AG04449 (cell line): ENCODE measurements at places on chromosomes 13 and 19.

DNA sequence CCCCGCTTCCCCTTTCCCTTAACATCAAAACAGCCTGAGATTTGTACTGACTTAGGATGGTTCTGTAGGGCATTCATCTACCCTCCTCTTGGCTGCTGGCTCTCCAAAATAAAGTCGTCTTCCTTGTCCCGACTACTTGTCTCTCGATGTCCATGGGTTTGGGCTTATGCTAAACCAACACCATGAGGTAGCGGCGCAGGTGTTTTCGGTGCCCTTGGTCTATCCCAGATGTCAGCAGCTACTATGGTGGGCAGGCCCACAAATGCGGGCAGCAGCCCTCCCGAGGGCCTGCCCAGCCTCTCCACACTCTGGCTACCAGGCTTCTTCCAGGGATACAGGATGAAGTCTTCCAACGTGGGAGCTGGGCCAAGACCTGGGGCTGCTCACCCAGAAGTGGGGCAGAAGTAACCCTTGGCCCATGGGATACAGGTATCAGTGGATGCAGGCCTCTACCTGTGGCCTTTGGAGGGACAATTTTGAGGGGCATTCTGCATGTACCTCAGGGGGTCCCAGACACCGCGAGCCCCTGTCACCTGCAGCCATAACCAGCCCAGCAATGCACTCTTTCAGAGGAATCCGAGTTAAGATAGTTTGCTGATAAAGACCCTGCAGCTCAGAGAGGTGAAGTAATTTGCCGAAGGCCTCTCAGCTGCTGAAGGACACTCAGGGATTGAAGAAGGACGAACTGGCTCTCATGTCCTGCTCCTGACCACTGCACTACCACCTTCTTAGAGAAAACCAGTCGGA lies 47.8 kb upstream of the VSTM2B start:
- DNase-seq: no peak

DNA sequence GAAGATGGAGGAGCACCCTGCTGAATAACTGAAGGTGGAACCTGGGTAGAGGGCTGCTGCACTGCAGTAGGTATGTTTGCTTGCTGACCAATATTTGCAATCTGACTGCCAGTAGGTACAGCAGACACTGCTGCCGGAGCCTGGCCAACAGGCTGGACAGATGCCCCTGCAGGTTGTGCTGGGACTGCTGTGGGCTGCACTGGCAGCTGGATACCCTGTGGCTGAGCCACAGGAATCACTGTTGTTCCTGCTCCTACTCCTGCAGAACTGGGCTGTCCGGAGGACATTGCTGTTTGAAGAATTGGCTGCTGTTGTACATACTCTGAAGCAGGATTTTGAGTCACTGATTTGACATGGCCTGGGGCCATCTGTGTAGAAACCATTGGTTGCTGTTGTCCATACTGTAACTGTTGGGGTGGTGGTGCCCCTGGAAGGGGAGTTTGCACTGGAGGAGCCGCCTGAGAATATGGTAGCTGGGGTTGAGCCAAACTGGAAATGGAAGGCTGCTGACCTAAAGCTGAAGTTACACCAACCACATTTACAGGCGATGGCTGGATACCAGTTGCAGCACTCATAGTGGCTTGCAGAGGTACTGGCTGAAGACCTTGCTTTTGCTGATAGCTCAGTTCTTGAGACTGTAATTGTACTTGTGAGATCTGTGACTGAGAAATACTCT lies 2.2 kb downstream of the TSC22D1 start:
- DNase-seq: no peak

- DNase-seq: no peak
These were observed 84.5 kb upstream of the UFM1 start for GRCh38 chr13:38265132-38265497.

DNA sequence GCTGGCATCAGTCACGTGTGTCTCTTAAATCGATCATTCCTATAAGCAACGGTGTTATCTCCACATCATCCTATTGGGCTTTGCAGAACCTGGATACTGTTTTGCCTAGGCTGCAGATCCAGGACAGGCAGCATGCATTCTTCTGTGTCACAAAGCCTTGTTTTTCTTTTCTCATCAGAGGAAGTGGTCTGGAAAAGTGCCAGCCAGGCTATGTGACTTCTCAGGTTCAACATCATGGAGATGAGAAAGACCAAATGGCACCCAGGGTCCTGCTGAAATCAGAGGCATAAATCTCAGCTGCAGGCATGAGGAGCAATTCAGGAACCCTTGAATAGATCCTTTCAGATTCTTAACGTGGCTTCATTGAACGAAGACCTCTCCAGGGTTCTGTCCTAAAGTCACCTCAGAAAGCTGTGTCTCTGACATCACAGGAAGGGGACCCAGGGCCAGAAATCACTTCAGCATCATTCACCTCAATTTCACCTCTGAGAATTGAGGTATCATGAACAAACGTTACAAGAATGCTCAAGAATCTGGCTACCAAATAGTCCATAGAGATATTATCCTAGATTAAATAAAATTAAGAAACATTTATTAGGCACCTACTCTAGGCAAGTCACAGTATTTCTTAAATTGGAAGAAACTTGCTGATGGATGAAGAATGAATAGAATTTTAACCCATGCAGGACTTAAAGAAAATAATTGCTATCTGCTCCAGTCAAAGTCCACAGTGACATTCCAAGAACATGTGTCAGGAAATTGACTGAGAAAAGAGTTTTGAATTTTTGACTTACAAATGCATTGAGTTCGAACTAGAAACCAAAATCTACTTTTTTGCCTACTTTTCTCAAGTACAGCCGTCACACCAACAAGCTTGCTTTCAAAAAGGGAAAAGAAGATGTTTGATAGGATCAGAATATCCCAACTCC lies 124.1 kb downstream of the COG6 start:
- no peak for DNase-seq

DNA sequence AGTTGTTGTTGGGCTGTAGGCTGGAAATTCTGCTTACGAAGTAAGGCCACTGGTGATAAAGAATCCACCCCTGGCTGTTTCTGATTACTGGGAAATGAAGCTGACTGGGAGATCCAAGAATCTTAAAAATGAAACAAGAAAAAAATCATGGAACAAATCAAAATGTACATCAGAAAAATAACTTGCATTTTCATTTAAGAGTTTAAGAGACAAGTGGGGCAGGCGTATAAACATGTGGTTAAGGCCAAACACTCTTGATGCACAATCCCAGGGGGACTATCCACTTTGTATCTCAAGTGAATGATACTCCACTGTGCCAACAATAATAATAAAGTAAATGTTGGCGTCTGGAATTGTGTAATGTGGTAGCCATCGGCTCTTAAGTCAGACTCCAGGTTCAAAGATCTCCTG lies 24.6 kb downstream of the ZMYM5 start:
- peak; percentile 86 for DNase-seq

GRCh38 chr19:1811472-1811894 lies 593 bp downstream of the ATP8B3 start:
- DNase-seq: no peak

DNA sequence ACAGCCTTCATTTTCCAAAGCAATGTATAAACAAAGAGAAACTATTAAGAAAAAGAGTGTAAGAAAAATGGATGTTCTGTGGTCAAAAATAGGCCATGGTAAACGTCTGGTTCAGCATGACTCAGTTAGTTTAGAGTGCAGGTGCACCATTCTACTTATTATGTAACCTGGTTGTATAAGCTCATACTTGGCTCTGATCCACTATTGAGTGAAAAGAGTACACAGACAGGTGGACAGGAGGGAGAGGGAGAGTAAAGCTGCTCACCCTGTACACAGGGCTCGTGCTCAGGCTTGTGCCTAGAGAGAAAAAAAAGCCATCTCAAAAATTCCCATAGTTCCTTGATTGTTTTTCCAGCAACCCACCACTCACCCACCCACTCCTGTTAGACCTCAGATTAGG lies 85.8 kb upstream of the ZNF91 start:
- no peak for DNase-seq

- no peak for DNase-seq
These were observed 12.4 kb downstream of the RFX2 start for GRCh38 chr19:6097911-6098310.

DNA sequence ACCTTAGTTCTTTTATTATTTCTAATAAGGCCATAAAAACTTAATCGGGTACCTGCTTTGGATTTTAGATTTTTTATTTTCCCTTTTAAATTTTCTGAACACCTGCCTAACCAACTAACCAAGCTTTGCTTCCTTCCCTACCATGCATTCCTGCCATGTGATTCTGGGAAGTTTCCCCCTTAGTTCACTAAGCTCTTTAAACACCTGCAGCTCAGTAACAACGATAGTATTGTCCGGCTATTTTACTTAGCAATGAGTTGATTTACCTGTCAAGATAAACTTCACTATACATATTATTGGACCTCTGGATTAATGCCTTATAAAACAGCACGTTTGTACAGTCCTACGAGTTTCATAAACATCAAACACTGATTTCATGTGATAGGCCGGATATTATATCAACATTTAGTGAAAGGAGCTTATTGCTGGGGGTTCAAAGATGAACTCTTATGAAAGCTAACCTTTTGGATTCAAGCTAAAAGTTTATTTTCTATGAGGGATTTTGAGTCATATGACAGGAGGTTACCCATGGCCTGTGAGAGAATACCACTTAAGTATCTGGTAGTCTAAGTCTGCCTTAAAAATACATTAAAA lies 81.0 kb upstream of the STARD13 start:
- no peak for DNase-seq

- DNase-seq: peak; percentile 52
These were observed 1.0 kb downstream of the GPR108 start for GRCh38 chr19:6736169-6736916.

DNA sequence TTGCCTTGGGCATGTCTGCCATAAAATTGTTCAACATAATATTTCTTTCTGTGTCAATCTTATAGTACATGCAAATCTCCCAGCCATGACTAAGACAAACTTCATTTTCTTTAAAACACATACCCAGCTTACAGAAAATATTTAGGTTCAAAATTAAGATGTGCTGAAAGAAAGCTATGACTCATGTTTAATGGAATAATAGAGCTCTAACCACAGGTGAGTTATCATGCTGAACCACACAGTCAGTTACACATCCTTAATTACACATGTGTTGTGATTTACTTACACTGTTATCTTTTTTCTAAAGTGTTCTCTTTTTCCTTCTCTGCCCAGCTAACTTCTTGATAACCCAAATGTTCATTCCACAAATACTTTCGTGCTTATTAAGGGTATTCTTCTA lies 1831.2 kb downstream of the OLFM4 start:
- DNase-seq: no peak

DNA sequence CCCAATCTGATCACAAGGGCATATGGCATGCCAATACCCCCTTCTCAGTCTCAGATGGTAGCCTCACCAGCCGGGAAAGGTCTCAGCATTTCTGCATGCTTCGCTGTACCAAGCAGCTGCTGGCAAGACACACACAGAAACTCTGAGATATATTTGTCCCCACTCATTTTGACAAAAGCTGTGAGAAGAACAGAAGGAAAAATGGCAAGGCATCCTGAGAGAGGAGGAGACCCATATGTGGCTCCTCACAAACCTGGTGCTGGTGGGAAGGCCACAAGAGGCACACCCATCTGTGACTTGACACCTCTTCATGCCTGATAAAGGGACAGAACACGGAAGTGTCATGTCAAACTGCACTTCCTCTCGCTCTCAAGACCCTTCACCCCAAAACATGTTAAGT lies 36.7 kb upstream of the DOCK9 start:
- DNase-seq: no peak

GRCh38 chr19:17347877-17348276 lies 10.5 kb downstream of the GTPBP3 start:
- no peak for DNase-seq

DNA sequence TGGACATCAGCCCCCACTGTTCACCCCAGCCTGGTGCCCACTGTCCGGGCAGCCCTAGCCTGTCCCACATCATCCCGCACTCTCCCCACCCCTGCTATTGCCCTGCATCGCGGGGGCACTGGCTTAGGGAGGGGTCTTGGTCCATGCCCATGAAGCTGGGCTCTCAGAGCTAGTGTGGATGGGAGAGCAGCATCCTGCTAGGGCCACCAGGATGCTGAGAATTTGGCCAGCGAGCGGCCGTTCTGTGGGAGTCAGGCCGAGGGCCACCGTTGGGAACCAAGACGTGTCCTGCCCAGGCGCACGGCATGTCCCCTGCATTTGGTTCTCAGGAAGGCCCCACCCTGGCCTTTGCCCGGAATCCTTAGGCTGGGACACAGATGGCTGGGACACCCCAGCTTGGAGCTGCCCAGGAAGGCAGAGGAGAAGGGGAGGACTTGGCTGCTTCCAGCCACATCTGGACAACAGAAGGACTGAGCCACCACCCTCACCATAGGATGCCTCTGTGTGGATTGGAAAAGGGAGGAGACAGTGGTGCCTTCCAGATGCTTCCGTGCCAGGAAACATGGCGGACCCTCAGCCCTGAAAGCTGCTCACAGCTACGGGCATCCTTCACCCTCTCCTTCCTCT lies 14.6 kb downstream of the ADGRE5 start:
- DNase-seq: no peak

- no peak for DNase-seq
These were observed 883.4 kb downstream of the DIAPH3 start for GRCh38 chr13:59280297-59280696.

GRCh38 chr19:49749771-49750170 lies 13.3 kb downstream of the TSKS start:
- no peak for DNase-seq

DNA sequence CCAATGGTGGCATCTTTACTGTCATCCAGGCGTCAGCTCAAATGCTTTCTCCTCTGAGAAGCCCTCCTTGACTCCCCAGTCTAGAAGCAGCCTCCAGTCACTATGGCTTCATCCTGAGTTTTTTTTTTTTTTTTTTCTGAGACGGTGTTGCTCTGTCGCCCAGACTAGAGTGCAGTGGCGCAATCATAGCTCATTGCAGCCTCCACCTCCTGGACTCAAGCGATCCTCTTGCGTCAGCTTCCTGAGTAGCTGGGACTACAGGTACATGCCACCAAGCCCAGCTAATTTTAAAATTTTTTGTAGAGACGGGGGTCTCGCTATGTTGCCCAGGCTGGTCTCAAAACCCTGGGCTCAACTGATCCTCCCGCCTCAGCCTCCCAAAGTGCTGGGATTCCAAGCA lies 4.2 kb downstream of the NRTN start:
- no peak for DNase-seq

DNA sequence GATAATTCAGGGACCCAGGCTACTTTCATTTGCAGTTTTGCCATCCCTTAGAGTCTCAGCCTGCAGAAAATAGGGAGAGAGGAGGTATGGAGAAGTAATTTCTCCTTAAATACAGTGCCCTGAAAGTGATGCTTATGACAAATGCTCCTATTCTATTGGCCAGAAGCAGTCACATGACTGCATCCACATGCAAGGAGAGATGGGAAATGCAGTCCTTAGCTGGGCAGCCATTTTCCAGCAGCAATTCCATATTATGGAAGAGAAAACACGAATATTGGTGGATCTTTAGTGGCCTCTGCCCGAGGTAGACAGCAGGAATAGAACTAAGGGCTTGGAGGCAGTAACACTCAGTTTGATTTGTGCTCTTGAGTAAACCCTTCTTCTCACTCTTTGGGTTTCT lies 39.4 kb downstream of the VAV1 start:
- no peak for DNase-seq

DNA sequence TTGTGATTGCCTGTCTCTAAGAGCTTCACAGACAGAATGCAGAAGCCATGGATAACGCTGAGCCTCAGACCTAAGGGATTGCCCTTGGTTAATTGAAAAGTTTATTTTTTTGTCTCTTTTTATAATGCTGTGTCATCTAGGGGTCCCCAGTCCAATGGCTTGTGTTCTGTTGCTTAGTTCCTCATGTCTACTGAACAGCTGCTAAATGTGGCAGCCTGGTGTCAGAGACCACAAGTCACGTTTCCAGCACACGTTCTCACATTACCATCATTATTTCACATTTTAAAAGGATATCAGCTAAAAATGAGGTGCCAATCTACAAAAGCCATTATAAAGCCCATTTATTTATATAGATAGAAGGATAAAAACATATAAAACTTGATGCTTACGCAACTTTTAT lies 1362.0 kb downstream of the PCDH9 start:
- DNase-seq: no peak
